NCI-H2171 (cell line): ENCODE measurements at places on chromosomes 16 and 17.

DNA sequence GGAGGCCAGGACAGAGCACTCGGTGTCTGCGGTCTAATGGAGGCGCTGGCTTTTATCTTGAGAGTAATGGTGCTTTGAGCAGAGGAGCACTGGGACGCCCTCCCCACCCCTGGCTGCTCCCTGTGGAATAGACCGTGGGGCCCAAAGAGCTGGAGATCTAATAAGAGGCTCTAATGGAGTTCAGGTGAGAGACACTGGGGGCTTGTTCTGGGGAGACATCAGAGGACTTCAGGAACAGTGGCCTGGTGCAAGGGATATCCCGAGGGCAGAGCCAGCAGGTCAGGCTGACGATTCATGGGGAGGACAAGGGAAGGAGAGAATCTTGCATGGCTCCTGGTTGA is 9.5 kb upstream of the KRT19 start:
- no peak for DNase-seq

GRCh38 chr17:75876938-75877751 is 1.2 kb downstream of the TRIM47 start:
- peak; percentile 36 for DNase-seq

DNA sequence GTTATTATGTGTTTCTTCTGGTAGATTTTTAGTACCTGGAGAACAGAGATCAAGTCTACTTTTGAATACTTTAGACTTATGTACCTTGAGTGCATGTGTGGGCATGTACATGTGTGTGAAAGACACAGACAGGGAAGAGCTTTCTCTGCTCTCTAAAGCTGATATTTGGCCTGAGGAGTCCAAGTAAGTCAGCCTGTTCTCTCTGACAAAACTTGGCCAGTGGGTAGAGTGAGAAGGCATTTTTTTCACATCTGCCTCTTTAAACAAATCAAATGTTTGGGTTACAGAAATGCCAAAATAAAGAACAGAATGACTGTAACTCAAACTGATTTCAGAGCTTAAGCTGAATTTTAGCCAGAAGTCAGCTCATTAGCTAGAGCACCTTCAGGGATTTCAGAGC is 309.7 kb upstream of the DYNLRB2 start:
- DNase-seq = no peak

DNA sequence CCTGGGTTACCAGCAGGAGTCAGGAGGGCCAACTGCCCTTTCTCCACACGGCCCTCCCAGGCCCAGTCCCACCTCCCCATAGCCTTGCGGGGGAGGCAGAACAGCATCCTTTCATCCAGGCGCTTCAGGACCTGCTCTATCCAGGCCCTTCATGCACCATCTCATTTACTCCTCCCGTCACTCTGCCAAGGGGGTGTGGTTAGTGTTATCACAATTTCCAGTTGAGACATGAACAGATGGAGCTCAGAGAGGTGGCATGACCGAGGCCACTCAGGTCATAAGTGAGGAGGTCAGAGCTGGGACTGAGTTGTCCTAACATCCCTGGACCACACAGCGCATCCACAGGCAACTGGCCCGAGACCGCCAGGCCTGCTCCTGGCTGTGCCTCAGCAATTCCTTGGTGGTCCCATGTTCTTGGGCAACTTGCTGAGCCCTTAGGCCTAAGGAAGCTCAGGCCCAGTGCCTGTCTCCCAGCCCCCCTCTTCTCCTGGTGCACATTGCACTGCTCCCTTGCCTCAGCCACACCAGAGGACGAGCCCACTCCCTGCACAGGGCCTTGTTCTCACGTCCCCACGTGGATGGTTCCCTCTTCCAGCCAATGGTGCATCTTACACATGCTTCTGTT is 23.8 kb downstream of the C17orf100 start:
- no peak for DNase-seq

- no peak for DNase-seq
Observed at GRCh38 chr17:15951368-15952047, 6.6 kb downstream of the ADORA2B start.

- no peak for DNase-seq
Observed at GRCh38 chr16:86080982-86081381, 182.0 kb downstream of the IRF8 start.

GRCh38 chr16:67395458-67396158 is 2.3 kb upstream of the TPPP3 start:
- peak; percentile 94 for DNase-seq

GRCh38 chr17:82888583-82889495 is 49.0 kb upstream of the ZNF750 start:
- DNase-seq = no peak

- no peak for DNase-seq
Observed at GRCh38 chr17:38345743-38346142, 2.0 kb upstream of the GPR179 start.

GRCh38 chr17:21004016-21004930 is 38.5 kb downstream of the USP22 start:
- DNase-seq = no peak

- DNase-seq = peak; percentile 27
Observed at GRCh38 chr17:30273373-30273772, 18.4 kb downstream of the BLMH start.

DNA sequence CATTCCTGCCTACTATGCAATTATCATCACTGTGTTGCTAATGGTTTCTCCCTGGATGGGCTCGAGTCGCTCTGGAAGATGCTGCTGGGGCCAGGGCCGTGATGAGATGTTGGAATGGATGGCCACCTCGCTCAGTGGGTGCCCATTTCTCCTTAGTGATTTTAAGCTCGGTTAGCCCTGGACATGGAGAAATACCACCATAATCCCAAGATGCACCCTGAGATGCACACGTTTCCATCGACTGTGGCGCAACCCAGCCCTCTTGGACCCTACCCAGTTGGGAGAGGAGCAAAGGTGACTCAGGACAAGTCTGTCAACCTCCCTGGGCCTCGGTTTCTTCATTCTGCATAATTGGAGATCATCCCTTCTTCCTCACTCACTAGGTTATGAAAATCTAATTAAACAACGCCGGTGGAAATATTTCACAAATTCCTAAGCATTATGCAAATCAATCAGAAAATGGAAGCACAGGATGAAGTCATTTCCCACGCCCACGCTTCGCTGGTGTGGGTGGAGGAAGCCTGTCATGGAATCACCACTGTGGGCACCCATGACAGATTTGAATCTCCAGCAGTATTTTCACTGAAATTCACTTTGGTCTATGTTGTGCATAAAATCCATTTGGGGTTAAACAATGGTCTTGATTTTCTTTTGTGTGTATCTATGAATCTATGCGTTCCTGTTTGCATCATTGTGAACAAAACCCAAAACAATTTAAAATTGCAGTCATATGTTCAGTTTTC is 195.2 kb downstream of the AXIN2 start:
- DNase-seq = no peak

GRCh38 chr17:5536866-5537650 is 47.3 kb downstream of the NLRP1 start:
- no peak for DNase-seq

DNA sequence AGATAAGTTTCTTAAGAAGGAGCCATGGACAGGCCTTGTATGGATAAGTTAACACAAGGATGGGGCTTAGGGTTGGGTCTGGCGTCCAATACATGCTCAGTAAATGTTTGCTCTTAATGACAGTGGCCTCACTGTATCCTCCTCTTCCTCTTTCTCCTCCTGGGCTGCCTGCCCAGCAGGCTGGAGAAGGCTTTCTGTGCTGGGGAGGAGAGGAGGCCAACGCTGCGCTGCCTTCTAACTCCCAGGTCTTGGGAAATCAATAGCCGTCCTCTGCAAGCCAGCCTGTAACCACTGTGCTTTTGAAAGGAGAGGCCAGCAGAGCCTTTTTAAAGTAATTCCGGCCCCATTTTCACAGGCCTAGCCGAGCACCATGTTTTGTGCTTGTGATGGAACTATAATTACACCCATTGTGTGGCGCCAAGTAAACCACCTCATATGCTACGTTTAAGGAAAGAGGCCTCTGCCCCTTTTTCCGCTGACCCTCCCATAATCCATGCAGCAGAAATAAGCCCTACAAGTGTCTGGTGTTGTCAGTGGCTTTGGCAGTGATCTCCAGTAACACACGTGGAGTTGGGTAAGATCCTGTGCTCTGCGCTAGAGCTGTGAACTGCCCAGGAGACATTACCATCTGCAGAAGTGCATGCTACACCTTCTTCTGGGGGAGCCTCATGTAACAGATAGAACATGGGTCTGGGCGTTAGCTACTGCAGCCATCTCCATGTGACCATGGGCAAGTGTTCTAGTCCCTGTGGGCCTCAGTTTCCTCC is 368.2 kb downstream of the SNX29 start:
- no peak for DNase-seq

DNA sequence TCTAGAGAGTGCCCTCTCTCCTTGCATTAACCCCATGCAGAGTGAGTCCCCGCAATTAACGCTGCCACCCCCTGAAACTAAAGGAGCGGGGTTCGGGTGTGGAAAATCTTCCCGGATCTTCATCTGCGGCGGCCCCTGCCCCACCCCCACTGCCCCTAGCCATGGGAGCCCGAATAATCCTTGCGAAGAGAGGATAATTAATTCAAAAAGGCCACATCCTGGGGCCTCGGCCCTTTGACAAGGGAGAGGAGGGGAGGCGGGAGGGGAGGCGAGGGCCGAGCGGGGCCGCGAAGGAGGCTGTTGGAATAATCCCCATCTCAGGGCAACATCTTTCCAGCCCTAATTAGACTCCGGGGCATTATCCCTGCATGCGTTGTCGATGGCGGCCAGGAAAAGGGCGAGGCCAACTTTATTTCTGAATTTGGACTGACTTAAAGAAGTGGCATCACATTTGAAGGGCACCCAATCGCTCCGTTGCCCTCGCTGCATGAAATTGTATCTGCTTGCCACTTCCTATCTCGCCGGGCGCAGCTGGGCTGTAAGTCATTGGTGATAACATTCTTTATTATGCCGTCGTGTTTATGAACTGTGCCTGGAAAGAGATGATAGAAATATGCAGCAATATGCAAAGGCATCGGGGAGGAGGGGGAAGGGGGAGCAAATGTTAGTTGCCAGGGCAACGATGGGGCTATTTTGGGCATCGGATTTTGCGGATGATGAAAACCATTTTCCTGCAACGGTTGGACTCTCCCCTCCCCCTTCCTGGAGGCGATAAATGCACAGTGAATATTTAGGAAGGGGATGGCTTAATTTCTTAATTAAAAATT is 387.1 kb upstream of the TNRC6C start:
- DNase-seq = no peak

DNA sequence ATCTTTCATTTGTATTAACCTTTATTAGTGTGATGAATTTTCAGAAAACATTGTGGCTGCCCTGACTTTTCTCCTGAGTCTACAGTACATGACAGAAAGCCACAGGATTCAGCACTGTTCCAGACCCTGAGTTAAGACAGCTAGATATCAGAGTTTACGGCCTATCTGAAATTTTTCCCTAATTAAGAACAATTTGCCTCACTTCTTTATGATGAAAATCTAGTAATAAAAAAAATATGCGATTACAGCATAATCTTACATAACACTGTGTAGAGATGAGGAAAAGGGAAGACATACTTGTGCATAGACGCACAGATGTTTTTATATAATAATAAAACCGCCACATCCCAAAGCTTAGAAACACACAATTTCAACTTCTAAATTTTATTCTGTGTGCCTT is 7.3 kb downstream of the SPOP start:
- no peak for DNase-seq

GRCh38 chr17:50865868-50866260 is 290 bp downstream of the TOB1 start:
- no peak for DNase-seq

DNA sequence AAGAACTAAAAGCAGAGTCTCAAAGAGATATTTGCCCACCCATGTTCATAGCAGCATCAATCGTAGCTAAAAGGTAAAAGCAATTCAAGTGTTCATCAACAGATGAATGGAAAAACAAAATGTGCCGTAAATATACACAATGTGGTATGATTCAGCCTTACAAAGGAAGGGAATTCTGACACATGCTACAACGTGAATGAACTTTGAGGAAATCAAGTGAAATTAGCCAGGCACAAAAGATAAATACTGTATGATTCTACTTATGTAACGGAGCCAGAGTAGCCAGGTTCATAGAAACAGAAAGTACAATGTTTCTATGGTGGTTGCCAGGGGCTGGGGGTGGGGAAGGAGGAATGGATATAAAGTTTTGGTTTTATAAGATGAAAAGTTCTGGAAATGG is 57.8 kb upstream of the IL34 start:
- no peak for DNase-seq

DNA sequence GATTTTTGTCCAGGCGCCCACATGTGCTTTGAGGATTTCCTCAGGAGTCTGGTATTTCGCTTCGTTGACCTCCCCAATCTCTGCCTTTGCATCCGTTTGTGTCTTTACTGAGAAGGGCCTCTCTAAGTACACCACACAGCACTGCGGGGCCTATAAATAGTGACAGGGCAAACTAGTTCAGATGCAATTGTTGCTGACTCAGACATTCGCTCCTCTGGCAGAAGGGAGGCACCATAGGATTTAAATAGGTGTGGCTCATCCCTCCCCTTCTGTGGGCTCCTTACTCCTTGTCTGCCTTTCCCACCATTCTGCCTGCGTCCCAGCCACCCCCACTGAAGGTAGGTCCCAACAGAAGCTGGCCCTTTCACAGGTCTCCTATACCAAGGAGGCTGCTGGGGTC is 192.3 kb downstream of the SHISA9 start:
- DNase-seq = no peak

- DNase-seq = no peak
Observed at GRCh38 chr16:71658771-71659170, 32.8 kb downstream of the MARVELD3 start.

DNA sequence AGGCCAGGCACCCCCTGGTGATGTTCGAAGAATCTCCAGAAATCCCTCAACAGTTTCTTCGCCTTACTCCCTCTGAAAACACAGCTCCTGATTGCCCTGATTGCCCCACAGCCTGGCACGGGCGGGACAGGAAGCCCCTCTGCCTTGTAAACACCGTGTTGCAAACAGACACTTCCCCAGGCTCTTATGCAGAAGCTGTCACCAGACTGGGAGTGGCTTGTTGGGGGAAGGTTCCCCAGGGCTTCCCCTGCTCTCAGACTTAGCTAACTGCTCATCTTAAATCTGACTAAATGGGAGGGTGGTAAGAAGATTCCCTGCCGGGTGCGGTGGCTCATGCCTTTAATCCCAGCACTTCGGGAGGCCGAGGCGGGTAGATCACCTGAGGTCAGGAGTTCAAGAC is 11.2 kb downstream of the PIK3R5 start:
- no peak for DNase-seq

- DNase-seq = no peak
Observed at GRCh38 chr16:77574867-77575624, 140.2 kb upstream of the ADAMTS18 start.

DNA sequence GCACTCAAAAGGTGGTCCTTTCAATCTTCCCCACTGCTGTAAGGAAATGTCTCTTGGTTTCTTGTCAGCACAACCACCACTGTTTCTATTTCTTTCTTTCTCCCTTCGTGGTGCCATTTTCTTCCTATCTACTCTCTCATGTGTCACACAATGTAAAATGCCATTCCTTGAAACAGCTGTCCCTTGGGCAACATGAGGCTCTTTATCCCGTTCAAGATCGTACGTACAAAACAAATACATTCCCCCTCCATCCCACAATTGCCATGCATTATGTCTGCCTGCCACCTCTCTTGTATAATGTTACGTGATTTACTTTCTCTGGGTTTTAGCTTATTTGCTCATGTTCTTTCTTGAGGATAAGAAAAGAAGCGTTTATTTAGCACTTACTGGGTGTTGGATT is 410.6 kb downstream of the HS3ST4 start:
- DNase-seq = no peak

GRCh38 chr17:37743875-37744632 is 805 bp downstream of the HNF1B start:
- no peak for DNase-seq

GRCh38 chr17:33229499-33229898 is 63.6 kb downstream of the ASIC2 start:
- no peak for DNase-seq
